Mammary microvascular endothelial cell (primary cell): ENCODE measurements at places on chromosomes 1 and 21. TPM values are rescaled to one million over a fixed set of nuclear protein-coding genes. Genes with fewer than 3 reads are reported as not detected.

The SLC1A7 gene
- total RNA-seq, result not detected in 2 replicates

The AP4B1 gene
- total RNA-seq, result 17.0 and 18.2 TPM in 2 replicates

The CRP gene
- not detected in 2 replicates for total RNA-seq

The PODN gene
- not detected in 2 replicates for total RNA-seq

The PLPPR4 gene
- total RNA-seq, result 0.10 TPM in 1 of 2 replicates, not detected in the other
